Thyroid gland (tissue), 4 donors: ENCODE measurements at places on chromosomes 7 and 10.

DNA sequence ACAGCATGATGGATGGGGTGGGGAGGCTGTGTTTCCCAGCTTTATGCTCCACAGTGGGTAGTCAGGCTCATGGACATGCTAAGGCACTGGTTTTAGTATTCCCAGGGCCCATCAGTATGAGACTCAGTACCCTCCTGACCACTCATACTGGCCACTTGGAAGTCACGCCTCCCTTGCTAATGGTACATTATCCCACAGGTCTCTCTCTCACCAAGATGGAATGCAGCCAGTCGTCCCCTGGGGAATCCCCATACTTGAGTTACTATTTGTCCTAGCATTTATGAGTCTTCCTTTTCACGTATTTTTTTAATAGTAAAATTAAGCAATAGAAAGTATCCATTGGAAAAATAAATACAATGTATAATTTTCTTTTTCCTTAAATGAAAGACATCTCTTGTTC, 80.6 kb upstream of the TBX20 start:
- no peak for DNase-seq

DNA sequence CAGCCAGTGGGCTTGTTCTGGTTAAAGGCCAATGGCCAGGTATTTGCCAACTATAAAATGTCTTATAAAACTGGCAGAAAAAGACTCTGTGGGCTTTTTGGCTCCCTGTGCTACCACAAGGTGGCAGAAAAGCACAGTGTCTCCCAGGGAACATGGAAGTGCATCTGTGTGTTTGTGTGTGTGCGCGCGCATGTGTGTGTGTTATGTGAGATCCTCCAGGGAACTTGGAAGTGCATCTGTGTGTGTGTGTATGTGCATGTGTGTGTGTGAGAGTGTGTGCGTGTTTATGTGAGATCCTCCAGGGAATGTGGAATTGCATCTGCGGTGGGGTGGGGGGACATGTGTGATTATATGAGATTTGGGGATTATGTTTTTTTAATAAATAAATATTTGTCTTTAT, 30.2 kb upstream of the ABI1 start:
- DNase-seq: peak; percentile 49

DNA sequence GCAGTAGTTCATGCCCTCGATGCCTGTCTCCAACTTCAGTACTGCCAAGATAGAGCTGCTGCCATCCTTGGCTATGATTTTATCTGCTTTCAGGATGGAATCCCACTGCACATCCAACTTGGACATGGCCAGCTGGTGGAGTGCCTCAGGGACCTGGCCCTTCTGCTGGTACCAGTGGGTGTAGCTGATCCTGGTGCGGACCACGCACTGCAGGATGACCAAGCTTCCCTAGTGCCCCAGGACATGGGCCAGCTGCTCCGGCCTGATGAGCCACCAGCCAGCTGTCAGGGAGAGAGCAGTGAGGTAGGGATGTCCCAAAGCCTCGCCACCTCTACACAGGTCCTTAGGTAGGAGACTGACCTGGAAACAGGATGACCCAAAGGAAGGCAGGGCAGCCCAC, 49.0 kb upstream of the TARP start:
- no peak for DNase-seq

- no peak for DNase-seq
These were observed 298.3 kb upstream of the FZD8 start for GRCh38 chr10:35940141-35941041.

DNA sequence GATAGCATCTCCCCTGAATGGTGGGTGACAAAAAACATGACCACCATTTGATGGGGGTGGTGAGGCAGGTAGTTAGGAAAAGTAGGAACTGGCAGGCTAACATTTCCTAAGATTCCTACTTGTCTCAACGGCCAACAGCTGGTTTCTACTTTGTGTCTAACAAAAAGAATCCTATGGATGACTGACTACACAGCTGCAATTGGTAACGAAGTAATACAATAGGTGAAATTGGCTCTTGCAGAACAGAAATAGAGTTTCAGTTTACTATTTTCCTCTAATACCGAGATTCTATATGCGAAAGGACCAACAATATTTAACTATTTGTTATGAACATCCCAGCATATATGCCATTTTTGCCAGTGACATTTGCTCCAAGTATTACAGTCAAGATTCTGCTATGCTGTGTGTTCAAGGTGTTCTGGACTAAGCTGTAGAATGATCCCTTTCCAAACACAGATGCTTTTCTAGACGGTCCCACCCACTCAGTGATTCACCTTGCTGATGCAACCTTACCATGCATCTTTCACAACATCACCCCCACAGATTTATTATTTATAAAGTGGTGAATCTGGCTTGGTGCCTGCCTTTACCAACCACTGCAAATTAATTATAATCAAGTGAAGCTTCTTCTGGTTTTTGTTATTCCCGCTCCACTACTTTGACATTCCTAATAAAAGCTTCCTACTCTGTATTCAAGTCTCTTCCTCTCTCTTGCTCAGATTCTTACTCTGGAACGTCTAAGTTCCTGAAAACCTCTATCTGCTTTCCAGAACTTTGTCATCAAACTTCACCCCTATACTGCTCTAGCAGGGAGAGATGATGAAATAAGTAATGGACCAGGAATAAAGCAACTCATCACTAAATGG, 16.8 kb downstream of the BBIP1 start:
- DNase-seq: no peak

DNA sequence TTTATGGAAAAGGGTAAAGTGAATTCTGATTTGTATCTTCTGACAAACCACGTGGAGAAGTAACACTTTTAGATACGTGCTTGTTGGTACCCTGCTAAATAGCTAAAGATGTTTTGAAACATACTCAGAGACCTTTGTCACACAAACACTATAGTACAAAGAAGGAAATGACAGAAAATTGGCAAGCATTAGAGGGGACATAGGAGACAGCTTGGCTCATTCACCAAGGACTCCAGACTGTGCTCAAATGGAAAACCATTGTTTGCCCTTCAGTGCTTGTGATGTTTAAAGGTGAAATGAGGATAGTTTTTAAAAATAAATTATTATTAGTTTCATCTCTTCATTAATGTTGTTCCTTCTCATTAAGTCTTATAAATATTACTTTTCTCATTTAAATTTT, 34.0 kb upstream of the CD36 start:
- no peak for DNase-seq

DNA sequence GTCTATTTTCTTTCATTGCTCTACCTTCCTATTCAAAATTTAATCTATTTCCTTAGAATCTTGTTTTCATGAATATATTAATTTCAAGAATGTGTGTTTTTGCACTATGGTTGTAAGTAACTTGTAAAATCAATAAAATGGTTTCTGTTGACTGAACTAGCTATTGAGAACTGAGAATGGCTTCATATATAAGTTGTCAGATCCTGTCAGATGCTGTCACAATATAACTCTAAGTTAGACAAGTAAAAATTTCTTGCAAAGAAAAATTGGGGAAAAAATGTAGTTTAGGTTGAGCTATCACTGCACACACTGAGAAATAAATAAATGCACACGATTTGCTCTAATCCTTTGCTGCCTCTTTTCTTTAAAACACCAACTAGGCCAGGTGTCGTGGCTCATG, 89.8 kb downstream of the RAB11FIP2 start:
- DNase-seq: no peak

DNA sequence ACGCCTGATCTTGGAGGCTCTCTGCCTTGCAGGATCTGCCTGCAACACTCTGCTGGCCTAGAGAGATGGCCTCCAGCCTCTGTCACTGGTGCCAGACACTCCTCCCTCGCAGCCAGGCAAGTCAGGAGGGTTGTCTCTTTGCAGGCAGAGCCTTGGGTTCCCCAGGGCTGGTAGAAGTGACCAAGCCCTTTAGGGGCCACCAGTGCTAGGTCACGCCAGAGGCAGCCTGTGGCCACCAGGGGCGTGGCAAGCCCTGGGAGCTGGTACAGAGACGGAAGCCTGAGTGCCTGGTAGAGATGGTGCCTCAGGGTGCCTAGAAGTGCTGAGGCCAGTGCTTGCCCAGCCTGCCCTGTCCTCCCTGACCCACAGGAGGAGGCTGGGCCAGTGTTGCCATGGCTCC, 9.1 kb downstream of the ADCYAP1R1 start:
- no peak for DNase-seq

DNA sequence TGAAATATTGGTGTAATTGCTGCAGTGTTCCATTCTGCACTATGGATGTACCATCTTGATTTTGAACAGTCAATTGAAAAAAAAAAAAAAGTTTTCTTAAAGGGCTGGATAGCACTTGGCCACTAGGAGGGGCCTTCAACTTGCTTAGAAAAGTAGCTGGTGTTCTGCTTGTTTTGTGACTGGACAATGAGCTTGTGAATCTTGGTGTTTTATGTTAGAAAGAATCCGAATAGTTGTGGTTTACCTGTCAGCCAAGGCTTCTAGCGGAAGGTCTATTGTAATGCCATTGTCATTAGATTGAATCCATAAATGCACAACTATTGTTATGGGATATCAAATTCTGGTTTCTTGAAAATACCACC, 77.1 kb downstream of the BMPER start:
- DNase-seq: no peak

GRCh38 chr7:1681581-1681980, 11.5 kb downstream of the ELFN1 start:
- DNase-seq: no peak

- DNase-seq: no peak
These were observed 17.2 kb upstream of the STRIP2 start for GRCh38 chr7:129417073-129417472.

DNA sequence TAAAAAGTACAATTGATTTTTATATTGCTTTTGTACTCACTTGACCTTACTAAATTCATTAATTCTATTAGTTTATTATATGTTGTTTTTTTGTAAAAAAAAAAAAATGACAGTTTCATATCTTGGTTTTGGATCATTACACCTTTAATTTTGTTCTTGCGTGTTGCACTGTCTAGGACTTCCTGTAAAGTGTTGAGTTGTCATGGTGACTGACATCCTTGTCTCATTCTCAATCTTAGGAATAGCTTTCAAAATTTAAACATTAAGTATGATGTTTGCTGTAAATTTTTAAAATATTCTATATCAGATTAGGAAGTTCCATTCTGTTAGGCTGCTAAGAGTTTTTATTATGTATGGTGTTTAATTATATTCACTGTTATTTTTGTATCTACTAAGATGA, 139.1 kb downstream of the ARHGAP12 start:
- no peak for DNase-seq
